ENCODE measurements at places on chromosomes 12 and 14. TPM values are rescaled to one million over a fixed set of nuclear protein-coding genes. Genes with fewer than 3 reads are reported as not detected.

GRCh38 chr12:18898470-18898869, 160.6 kb downstream of the CAPZA3 start:
- H3K36me3 ChIP-seq: no peaks in the 10 kb centered on the region
- no peak overlapping the region for H3K27ac ChIP-seq
- no peaks in the 10 kb centered on the region for H3K4me1 ChIP-seq
- H3K27me3 ChIP-seq: no peaks in the 10 kb centered on the region

DNA sequence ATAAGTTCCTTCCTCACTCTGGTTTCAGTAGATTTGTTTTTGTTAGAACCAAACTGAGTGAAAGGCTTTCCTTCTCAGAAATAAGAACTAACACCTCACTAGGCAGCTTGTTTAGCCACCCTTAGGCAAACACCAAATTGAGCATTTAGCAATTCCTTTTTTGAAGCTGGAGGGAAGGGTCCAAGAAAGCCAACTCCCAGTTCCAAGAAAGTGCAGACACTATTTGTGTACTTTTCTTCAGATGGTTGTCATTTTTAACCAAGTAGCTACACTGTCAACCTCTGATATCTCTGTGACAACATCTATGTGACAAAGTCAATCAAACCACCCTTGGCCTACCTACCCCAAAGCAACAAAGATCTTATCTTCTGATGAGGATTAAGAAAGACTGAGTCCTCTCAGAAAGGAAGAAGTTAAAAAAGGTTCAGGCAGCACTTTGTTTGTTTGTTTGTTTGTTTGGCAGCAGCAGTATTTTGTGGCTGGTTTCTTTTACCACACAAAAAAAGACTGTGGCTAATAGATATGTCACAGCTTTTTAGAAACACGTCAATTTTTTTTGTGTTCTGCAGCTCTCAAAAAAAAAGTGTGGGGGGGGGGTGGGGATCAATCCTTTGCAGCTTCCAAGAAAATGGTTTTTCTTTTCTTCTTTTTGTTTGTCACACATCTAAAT, 203.8 kb downstream of the CRADD start:
- no peak overlapping the region for H3K4me3 ChIP-seq
- DNase-seq: no peak
- no peaks in the 10 kb centered on the region for H3K36me3 ChIP-seq

DNA sequence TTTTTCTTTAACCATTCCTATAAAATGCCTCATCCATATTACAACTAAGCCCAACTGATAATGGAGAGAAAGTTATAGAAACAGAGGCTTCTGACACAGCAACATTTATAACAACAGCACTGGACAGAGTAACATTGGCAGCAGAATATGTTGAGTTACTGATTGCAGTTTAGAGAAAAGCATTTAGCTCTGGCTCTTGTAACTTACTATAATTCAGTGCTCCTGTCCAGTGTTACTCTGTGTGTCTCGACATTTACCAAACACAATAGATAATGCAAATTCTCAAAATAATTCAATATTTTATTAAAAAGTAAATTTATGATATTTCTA, 356.1 kb downstream of the CEP128 start:
- DNase-seq: peak; percentile 9
- peaks cover 25% of the 10 kb centered on the region for H3K4me1 ChIP-seq
- H3K27me3 ChIP-seq: no peaks in the 10 kb centered on the region
- H3K27ac ChIP-seq: no peak overlapping the region

DNA sequence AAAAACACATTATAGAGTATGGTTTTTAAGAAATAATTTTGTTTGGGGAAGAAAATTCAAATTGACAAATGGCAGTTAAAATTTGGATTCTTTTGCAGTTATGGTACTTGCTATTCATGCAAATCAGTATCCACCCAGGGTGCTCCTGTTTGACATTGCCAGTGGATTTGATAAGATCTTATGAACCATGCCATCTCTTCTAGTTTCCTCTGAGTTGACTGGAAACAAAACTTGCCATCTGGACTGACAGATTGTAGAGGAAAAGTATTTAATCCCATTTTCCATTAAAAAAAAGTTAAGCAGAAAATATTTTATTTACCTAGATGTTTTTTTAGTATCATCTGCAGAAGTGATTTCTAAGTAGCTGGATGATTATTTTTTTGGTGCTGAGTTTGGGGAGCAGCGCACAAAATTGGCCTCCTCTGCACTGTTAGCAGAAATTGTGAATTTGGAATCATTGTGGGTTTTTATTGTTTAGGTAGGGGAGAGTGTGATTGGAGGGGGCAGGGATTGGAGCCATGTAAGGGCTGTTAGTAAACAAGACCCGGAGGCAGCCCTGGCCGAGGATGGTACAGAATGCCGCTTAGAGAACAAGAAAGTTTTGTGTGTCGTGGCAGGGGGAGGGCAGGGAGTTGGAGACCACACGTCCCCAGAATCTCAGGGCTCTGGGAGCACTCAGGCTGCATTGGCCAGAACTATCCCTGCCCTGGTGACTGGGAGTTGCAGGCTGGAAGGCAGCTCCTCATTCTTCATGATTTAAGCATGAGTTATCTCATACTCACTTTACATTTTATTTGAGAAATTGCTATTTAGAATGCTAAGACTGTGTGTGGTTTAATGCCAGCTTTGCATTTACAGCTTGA, 56.6 kb downstream of the WDR20 start:
- H3K4me1 ChIP-seq: peaks cover 3% of the 10 kb centered on the region
- H3K4me3 ChIP-seq: no peak overlapping the region
- no peaks in the 10 kb centered on the region for H3K36me3 ChIP-seq
- H3K27me3 ChIP-seq: no peaks in the 10 kb centered on the region
- no peak overlapping the region for H3K27ac ChIP-seq

- H3K4me3 ChIP-seq: no peak overlapping the region
- H3K4me1 ChIP-seq: no peaks in the 10 kb centered on the region
- DNase-seq: no peak
- H3K27me3 ChIP-seq: no peaks in the 10 kb centered on the region
- no peak overlapping the region for H3K27ac ChIP-seq
- no peaks in the 10 kb centered on the region for H3K36me3 ChIP-seq
These were observed 727.6 kb downstream of the DIO2 start for GRCh38 chr14:79483477-79484388.

DNA sequence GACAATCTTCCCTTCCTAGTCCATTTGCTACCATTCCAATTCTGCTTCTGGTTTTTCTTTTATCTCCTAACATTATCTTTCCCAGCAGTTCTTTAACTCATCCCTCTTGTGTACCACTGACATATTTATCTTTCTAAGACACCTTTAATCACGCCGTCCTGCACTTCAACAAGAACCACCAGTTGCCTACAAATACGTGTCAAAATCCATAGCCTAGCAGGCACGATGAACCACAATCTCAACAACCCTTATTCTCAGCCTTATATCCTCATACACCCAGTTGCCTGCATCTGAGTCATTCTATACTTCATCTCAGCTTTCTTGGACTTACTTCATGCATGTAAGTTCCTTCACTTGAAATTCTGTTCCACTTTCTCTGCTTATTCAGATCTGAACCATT, 16.4 kb upstream of the ST8SIA1 start:
- no peaks in the 10 kb centered on the region for H3K36me3 ChIP-seq
- H3K4me1 ChIP-seq: peaks cover 6% of the 10 kb centered on the region
- no peak for DNase-seq
- no peak overlapping the region for H3K27ac ChIP-seq
- H3K4me3 ChIP-seq: no peak overlapping the region
- no peaks in the 10 kb centered on the region for H3K27me3 ChIP-seq

RPL41 gene
- total RNA-seq: 2,307 TPM

BCAT1 gene
- total RNA-seq: 45.3 TPM

All from cardiac muscle cell (in vitro differentiated cells and primary cell).